Osteoblast (primary cell): ENCODE measurements at places on chromosomes 6 and 20. TPM values are rescaled to one million over a fixed set of nuclear protein-coding genes. Genes with fewer than 3 reads are reported as not detected.

OPN5 gene
- under 0.01 TPM in 1 of 2 replicates, not detected in the other for total RNA-seq

CSNK2A1 gene
- 82.9 and 90.5 TPM in 2 replicates for total RNA-seq

GPLD1 gene
- total RNA-seq: 0.72 and 0.88 TPM in 2 replicates

- H3K27me3 ChIP-seq: no peaks in the 10 kb centered on the region
- H3K4me3 ChIP-seq: no peak overlapping the region
- DNase-seq: no peak
- H3K36me3 ChIP-seq: no peaks in the 10 kb centered on the region
- no peaks in the 10 kb centered on the region for H3K4me1 ChIP-seq
- H3K27ac ChIP-seq: no peak overlapping the region
Observed at GRCh38 chr6:48641544-48641943, 530.5 kb upstream of the PTCHD4 start.

SPEF1 gene
- total RNA-seq: under 0.01 TPM in 1 of 2 replicates, not detected in the other

LRRC73 gene
- 0.36 and 0.59 TPM in 2 replicates for total RNA-seq

DNA sequence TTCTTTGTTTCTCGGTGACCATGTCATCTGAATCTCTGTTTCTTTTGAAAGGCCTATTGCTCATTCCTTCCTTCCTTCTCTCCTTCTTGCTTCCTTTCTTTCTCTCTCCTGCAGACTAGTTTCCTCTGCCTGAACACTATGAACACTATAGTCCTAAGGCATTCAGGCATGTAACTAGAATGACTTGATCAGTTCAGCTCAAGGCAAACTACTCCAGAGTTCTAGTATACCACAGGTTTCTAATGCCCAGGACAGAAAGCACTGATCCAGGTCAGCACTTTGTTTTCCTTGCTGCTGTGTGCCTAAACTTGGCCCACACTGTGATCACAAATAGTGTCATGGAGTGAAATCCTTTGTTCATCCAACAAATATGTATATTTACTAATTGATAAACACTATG is 324.1 kb upstream of the GJE1 start:
- no peak overlapping the region for H3K4me3 ChIP-seq
- H3K36me3 ChIP-seq: no peaks in the 10 kb centered on the region
- H3K27ac ChIP-seq: no peak overlapping the region
- H3K27me3 ChIP-seq: no peaks in the 10 kb centered on the region

TNNC2 gene
- total RNA-seq: 0.29 and 0.36 TPM in 2 replicates

- no peaks in the 10 kb centered on the region for H3K36me3 ChIP-seq
- no peak overlapping the region for H3K4me3 ChIP-seq
- H3K4me1 ChIP-seq: no peaks in the 10 kb centered on the region
- DNase-seq: no peak
Observed at GRCh38 chr6:147709396-147710272, 201.1 kb downstream of the SAMD5 start.

GRCh38 chr6:95636552-95637431 is 59.5 kb downstream of the MANEA start:
- DNase-seq: no peak
- no peaks in the 10 kb centered on the region for H3K27me3 ChIP-seq
- H3K27ac ChIP-seq: no peak overlapping the region
- no peaks in the 10 kb centered on the region for H3K4me1 ChIP-seq
- no peaks in the 10 kb centered on the region for H3K36me3 ChIP-seq

GATA5 gene
- total RNA-seq: not detected in 2 replicates
